Chondrocyte (in vitro differentiated cells): ENCODE measurements at places on chromosomes 16 and 17.
A peak's percentile ranks its signal among the peaks of the same experiment; 100 is the strongest.

- DNase-seq: peak; percentile 72
Observed at GRCh38 chr16:81521141-81521626, 76.6 kb downstream of the CMIP start.

DNA sequence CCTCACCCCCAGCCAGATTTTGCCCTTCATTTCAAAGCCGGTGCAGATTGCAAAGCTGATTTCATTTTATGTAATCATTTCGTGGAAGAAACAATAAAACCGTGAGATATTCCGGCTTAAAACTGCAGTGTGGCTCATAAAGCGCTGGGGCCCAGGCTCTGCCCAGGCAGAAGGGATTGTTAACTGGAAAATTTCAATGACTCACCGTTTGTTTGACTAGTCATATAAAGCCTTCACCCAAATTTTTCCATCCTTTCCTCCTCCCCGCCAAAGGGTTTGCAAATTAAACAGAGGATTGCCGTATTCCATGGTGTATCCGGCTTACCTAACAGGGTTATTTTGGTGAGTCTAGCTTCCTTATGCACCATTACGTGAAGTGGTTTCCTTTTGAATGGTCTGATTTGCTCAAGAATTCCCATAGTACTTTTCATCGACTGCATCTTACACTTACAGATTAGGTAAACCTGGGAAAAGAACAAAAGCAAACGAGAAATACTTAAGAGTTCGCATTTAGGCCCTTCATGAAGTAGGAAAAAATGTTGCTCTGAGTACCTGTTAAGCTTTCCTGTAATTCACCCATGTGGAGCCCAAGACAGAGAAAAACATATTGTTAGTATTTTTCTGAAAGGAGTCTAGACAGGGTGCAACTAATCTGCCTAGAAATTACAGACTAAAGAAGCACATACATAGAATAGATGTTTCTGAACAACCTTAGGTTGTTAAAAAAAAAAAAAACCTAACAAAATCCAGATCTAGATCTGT is 949 bp upstream of the GSPT1 start:
- no peak for DNase-seq

- DNase-seq: no peak
Observed at GRCh38 chr16:51144203-51144602, 6.9 kb downstream of the SALL1 start.

- no peak for DNase-seq
Observed at GRCh38 chr17:60079401-60080243, 901 bp upstream of the HEATR6 start.

- no peak for DNase-seq
Observed at GRCh38 chr16:72474501-72475123, 302.7 kb upstream of the PMFBP1 start.

DNA sequence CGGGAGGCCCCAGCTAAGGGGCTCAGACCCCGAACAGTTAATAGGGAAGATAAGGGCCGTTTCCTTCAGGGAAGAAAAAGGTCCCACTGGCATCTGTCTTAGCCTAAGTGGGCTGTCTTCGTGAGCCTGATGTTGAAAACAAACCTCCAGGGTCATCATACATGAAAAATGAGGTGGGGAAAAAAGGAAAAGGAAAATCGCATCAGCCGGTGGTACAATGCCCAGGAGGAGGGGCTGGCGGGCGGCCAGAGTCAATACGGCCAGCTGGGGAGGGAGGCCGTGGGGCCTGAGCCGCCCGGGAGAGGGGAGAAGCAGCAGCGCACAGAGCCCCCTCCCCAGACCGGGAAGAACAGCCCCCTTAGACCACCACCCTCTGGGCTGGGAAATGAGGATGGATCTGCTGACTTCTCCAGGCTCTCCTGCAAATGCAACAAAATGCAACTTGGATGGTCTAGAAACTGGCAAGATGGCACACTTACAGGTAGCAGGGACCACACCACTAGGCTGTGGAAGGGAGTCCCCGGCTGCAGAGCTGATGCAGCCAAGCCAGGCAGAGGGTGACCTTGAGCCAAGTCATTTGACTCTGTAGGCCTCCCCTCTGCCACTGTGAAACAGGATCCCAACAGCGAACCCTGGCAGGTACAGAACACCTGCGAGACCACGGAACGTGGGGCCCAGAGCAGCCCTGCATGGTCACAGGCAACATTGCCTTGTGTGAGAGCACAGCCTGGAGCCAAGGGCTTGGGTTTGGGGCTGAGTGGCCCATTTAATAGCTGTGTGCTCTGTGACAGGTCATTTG is 448.5 kb downstream of the SOX9 start:
- peak; percentile 77 for DNase-seq
